ENCODE measurements at places on chromosomes 1 and 21.
A peak's percentile ranks its signal among the peaks of the same experiment; 100 is the strongest.

DNA sequence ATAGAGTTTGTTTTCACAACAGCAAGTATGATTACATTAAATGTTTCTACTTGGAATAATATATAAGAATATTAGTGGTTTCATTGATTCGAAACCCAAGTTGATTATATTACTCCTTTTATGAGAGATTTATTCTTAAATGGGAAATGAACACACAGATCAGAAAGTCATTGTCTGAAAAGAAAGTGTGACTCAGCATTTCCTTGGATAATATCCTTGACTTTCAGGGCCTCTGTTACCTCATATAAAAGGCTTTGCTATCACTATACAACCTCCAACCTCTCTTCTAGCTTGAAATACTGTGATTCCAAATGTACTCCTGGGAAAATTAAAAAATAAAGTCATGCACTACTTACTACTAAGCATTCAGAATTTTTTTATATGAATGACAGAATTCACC is 295.3 kb upstream of the LYPLAL1 start:
- no peak for DNase-seq

DNA sequence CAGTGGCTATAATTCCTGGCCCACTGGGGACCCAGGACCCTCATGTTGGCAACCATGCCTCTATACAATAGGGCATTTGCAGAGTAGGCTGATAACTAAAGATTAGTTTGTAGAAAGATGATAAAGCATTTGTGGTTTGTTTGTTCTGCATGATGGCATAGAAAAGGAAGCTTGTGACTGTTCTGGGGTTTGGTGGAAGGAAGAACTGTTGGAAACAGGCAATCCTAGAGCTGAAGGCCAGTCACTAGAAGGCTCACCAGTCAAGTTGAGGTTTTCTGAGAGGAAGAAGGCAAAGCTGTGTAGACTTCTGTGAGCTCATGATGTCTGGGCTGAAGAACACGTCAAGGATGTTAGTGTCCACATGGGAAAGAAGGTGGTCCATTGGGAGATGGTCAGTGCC is 140.3 kb upstream of the VANGL1 start:
- no peak for DNase-seq

GRCh38 chr1:57474137-57474750 is 50.4 kb upstream of the DAB1 start:
- no peak for DNase-seq

DNA sequence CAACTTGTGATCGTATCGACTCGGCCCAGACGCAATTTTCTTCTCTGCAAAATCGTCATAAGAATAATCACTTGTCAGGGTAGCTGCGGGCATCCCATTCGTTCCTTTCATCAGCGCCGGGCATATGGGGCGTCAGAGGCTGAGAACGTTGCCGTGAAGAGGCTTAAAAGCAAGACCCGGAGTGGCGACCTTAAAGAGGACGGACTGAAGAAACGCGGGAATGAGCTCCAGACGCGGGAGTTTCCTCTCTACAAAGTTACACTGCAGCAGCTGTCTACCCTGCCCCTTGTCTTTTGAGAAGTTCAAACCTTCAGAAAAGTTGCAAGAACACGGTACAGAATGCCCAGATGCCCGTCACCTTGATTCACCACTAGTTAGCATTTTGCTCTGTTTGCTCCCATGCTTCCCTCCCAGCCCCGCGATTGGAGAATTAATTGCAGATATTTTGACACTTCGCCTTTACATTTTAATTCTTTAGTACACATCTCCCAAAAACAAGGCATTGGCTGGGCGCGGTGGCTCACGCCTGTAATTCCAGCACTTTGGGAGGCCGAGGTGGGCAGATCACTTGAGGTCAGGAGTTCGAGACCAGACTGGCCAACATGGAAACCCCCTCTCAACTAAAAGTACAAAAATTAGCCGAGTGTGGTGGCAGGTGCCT is 967 bp downstream of the CENPS start:
- no peak for DNase-seq

- DNase-seq = peak; percentile 70
Observed at GRCh38 chr1:36729716-36730510, 247.2 kb upstream of the CSF3R start.

- no peak for DNase-seq
Observed at GRCh38 chr1:78408192-78408591, 82.6 kb upstream of the PTGFR start.

DNA sequence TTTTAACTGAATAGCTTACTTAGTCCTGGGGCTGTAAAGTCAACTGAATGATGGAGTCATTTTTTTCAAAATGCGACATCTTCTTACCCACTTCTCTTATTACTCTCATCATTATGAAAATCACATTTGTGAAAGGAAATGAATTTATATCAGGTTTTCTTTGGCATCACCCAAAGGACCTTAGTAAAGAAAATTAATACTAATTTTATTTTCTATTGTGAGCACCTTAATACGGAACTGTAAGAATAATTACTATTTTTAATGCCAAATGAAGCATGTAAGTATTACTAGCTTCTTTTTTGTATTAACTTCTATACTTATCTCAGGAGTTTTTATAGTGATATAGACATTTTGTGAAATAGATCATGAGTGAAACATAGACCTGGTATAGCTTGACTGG is 30.9 kb downstream of the PTPRC start:
- DNase-seq = no peak

- DNase-seq = no peak
Observed at GRCh38 chr1:200896531-200897196, 2.0 kb downstream of the INAVA start.

DNA sequence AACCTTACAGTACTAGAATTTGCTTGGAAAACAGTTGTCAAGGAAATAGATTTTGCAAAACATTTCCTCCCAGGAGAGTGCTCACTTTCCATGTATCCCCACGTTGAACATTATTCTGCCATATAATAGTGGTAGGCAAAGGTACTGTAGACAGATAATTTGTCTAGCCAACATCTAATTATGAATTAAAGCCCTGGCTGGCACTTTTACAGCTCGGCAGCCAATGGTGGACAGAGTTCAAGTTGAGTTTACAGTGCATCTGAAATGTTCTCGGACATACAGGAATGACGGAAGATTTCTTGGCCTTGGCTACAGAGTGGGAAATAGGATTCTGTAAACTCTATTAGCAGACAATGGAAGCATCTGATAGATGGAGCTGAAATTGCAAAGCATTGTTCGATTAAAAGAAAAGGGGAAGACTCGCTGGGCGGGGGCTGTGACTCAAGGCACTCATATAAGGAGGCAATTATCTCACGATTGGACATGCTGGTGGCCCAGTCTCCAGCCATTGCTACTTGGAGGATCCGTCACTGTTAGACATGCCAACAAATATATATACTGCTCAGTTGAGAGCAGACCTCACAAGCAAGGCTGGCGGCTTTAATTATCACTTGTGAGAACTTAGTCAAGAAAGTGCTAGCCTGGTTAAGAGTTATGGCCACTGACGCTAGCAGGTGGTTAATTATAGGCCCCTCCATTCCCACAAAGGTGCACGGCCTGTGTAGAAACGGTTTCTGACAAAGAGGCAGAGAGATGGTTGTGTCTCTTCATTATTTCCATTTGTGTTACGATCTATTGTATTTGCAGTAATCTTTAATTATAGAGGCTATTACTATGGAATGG is 48.0 kb downstream of the MAN1C1 start:
- DNase-seq = no peak

DNA sequence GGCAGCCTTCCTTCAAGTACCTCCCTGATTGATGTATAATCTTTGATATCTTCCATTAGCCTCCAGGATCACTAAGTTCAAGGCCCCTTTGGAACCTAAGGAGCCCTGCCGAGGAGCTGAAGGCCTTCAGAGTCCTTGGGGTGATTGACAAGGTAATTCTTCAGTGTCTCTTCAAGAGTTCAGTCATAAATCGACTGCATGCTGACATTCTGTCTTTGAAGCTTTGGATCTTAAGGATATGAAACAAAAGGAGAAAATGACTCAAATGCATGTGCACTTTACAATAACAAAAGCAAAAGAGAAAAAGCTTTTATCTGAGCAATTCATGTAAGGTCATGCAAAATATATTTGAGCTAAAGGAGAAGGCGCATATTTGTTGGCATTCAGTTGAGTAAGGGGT is 125.3 kb downstream of the RPS6KC1 start:
- DNase-seq = no peak

GRCh38 chr21:26572702-26573381 is at the start of gene CYYR1:
CYYR1 (minus strand) TSS chr21:26573286; CDS start chr21:26572940, 346 bp downstream.
- DNase-seq = no peak

DNA sequence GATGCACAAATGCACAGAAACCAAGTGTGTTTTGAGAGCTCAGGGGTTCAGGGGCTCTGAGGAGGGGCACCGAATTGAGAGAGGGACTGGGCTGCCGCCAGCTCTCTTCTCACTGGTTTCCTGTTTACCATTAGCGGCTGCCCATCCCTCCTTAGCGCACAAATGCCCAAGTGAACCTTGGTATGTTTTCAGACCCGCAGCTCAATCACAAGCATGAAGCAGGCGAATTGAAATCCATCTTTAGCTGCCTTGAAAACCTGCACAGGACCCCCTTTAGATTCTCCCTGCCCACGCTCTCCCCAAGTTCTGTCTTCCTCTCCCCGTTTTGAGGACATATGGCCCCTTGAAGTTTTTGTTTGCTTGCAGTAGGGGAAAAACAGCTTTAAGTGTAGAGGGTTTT is 61.1 kb upstream of the ACOT11 start:
- no peak for DNase-seq

DNA sequence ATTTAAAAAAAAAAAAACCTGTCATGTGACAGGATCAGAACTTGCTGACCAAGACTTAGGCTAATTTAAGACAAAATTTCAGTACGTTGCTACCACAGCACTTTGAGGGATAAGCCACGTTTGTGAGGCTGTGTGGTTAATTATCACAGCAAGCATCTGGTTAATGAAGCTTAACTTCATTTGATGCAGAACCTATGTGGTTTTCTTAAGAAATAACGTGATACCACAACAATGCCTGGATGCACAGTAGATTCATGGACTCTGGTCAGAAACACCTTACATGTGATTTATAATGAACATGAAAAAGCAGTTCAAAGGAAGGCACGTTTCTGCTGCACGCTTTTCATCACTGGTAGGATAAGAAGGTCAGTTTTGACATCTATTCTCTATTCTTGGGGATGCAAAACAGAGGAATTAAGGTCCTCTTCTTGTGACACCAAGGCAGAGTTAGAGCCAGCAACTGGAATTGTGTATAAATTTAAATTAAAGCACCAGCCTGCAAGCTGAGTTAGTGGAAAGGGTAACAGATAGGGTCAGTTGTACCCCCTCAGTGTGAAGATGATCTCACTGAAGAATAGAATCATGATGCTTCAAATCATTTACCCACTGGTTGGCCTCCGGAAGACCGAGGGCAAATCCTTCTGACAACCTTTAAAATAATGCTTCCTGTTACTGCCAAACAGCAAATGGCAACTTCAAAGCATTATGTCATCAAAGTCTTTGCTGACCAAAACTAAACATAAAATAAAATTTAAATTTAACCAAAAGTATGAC is 6.0 kb upstream of the KRTAP8-1 start:
- DNase-seq = no peak

DNA sequence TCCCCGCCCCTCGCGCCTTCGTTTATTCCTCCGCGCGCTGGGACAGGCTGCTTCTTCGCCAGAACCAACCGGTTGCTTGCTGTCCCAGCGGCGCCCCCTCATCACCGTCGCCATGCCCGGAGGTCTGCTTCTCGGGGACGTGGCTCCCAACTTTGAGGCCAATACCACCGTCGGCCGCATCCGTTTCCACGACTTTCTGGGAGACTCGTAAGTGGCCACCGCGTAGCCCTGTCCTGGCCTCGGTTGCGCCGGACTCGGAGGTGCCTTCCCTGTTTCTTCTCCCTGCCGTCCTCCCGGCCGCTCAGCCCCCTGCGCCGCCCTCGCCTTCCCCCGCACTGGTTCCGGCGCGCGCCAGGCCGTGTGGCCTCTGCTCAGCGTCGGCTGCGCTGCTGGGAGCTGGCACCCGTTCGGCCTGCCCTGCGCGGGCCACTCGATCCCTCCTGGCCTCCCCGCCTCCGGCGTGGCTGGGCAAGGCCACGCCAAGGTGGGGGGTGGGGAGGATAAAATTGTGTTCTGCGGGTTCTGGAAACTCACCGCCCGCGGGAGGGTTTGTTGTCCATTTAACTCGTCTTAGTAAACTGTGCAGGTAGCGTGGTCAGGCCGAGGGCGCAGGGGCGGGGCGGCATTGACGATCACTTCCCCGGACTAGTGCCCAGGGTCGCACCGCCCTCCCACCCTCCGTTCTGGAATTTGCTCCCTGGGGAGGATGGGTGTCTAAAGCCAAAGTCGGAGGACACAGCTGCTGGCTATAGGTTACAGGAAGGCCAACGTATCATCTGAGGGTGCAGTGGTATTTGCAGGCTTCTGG is at the start of gene PRDX6:
Gene PRDX6, plus strand, starts transcription at position 50 of the 808 bp plus-strand sequence. Its CDS starts 63 bp downstream, at position 113.
- peak; percentile 86 for DNase-seq

DNA sequence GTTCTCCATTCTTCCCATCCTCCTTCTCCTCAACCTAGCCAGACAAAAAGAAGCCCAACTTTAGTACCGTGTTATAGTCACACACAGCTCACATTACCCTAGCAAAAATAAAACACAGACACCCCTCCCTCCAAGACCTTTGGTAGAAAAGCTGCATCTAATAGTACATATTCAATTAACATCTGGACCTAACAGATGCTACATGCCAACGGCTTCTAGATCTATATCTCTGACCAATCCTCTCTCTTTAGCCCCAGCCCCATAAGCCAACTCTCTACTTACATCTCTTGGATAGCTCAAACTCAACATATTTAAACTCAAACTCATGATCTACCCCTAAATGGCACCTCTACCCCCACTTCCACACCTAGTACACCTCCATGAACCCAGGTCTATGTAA is 233.1 kb downstream of the KCNH1 start:
- DNase-seq = no peak

GRCh38 chr1:228527596-228527995 is 40.4 kb downstream of the RNF187 start:
- no peak for DNase-seq

- no peak for DNase-seq
Observed at GRCh38 chr1:116075990-116076389, 35.2 kb upstream of the MAB21L3 start.

GRCh38 chr1:180230416-180230790 is 339 bp downstream of the LHX4 start:
- DNase-seq = no peak

- no peak for DNase-seq
Observed at GRCh38 chr1:219517031-219517430, 95.9 kb downstream of the ZC3H11B start.

- DNase-seq = no peak
Observed at GRCh38 chr1:81921851-81922462, 121.2 kb downstream of the ADGRL2 start.

DNA sequence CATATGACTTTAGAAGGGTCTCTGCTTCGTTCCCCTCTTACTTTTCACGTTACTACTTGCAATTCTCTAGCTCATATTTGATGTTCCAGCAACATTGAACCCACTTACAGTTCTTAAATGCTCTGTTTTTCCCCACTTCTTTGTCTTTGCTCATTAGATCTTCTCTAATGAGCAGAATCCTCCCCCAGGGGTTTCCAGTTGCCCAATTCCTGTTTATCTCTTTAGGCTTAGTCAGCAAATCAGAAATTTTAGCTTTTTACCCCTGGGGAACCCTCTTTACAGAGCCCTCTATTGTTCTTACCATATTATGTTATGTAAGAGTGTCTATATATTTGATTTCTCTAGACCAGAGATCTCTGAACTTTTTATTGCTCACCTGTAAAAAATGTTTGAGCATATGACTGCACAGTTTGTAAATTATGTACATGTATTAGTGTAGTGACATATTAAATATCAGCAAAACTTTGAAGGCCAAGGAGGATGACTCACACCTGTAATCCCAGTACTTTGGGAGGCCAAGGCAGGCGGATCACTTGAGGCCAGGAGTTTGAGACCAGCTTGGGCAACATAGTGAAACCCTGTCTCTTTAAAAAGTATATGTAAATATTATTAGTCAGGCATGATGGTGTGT is 71.4 kb downstream of the FNBP1L start:
- DNase-seq = no peak

GRCh38 chr1:53697721-53698383 is 41.1 kb downstream of the GLIS1 start:
- no peak for DNase-seq

Measured in lower leg skin (tissue), 4 donors.